ENCODE measurements at places on chromosomes 16 and 17. TPM values are rescaled to one million over a fixed set of nuclear protein-coding genes. Genes with fewer than 3 reads are reported as not detected.

DNA sequence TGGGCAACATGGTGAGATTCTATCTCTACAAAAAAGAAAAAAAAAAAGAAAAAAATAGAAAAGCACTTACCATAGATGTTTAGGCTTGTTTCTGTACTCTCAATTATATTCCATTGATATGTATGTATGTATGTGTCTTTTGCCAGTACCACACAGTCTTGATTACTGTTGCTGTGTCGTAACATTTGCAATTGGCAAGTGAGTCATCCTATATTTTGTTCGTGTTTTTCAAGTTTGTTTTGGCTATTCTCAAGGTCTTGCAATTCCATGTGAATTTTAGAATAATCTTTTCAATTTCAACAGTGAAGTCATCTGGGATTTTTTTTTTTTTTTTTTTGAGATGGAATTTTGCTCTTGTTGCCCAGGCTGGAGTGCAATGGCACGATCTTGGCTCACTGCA, 19.3 kb downstream of the SPECC1 start:
- no peaks in the 10 kb centered on the region for H3K36me3 ChIP-seq
- H3K4me1 ChIP-seq = no peaks in the 10 kb centered on the region
- DNase-seq = no peak
- no peak overlapping the region for H3K27ac ChIP-seq

- no peak overlapping the region for H3K27ac ChIP-seq
- no peaks in the 10 kb centered on the region for H3K27me3 ChIP-seq
- DNase-seq = no peak
- no peak overlapping the region for H3K4me3 ChIP-seq
- H3K36me3 ChIP-seq = no peaks in the 10 kb centered on the region
Observed at GRCh38 chr16:49745311-49745747, 110.6 kb downstream of the ZNF423 start.

The HEATR9 gene
- total RNA-seq = 0.47 TPM

The KCNH4 gene
- total RNA-seq = 0.17 TPM

GRCh38 chr17:9472094-9472493, 103.5 kb downstream of the STX8 start:
- H3K4me3 ChIP-seq = no peak overlapping the region
- H3K27me3 ChIP-seq = no peaks in the 10 kb centered on the region
- peaks cover 14% of the 10 kb centered on the region for H3K4me1 ChIP-seq
- H3K27ac ChIP-seq = no peak overlapping the region
- no peaks in the 10 kb centered on the region for H3K36me3 ChIP-seq

- peak; percentile 89 for DNase-seq
- no peak overlapping the region for H3K4me3 ChIP-seq
- peaks cover 3% of the 10 kb centered on the region for H3K36me3 ChIP-seq
- no peak overlapping the region for H3K27ac ChIP-seq
- H3K27me3 ChIP-seq = no peaks in the 10 kb centered on the region
- H3K4me1 ChIP-seq = peaks cover 3% of the 10 kb centered on the region
Observed at GRCh38 chr17:1058423-1059130, 61.6 kb downstream of the TIMM22 start.

- no peak overlapping the region for H3K27ac ChIP-seq
- H3K36me3 ChIP-seq = no peaks in the 10 kb centered on the region
- H3K4me3 ChIP-seq = no peak overlapping the region
- H3K27me3 ChIP-seq = no peaks in the 10 kb centered on the region
- H3K4me1 ChIP-seq = no peaks in the 10 kb centered on the region
- no peak for DNase-seq
Observed at GRCh38 chr17:34725725-34726124, 146.3 kb downstream of the TMEM132E start.

DNA sequence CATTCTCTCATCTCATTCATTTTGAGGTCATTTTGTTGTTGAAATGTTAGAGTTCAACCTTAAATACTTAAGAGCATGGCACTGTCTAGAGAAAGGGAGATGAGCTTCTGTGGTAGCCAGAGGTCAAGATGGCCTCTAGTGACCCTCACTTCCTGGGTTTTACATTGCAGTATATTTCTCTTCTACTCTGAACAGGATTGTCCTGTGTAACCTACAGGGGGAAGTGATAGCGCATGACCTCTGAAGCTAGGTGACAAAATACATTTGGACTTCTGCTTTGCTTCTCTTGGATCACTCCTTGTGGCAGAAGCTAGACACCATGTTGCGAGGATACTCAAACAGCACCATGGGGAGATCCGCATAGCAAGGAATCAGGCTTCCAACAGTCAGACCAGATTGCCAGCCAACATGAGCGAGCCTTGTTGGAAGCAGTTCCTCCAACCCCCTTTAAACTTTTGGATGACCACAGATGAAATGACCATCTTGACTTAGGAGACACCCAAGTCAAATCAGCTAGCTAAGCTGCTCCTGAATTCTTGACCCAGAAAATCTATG, 748.4 kb downstream of the MAF start:
- H3K27ac ChIP-seq = no peak overlapping the region
- no peaks in the 10 kb centered on the region for H3K36me3 ChIP-seq
- H3K4me1 ChIP-seq = no peaks in the 10 kb centered on the region
- H3K4me3 ChIP-seq = no peak overlapping the region
- no peak for DNase-seq
- no peaks in the 10 kb centered on the region for H3K27me3 ChIP-seq

- H3K27ac ChIP-seq = peak overlapping the region; percentile 9
- DNase-seq = peak; percentile 91
- H3K4me1 ChIP-seq = peaks cover 4% of the 10 kb centered on the region
- H3K36me3 ChIP-seq = no peaks in the 10 kb centered on the region
- no peak overlapping the region for H3K4me3 ChIP-seq
Observed at GRCh38 chr17:57671667-57672632, 73.1 kb downstream of the CCDC182 start.

The FOXN1 gene
- total RNA-seq = not detected

- peak; percentile 90 for DNase-seq
- no peaks in the 10 kb centered on the region for H3K36me3 ChIP-seq
- H3K4me1 ChIP-seq = peaks cover 100% of the 10 kb centered on the region
- H3K27me3 ChIP-seq = no peaks in the 10 kb centered on the region
- H3K27ac ChIP-seq = peak overlapping the region; percentile 97
Observed at GRCh38 chr17:77441130-77441920, 300.6 kb downstream of the SEC14L1 start.

- no peaks in the 10 kb centered on the region for H3K36me3 ChIP-seq
- no peaks in the 10 kb centered on the region for H3K27me3 ChIP-seq
- H3K27ac ChIP-seq = no peak overlapping the region
- no peak for DNase-seq
- H3K4me1 ChIP-seq = no peaks in the 10 kb centered on the region
- H3K4me3 ChIP-seq = no peak overlapping the region
Observed at GRCh38 chr17:70388326-70388725, 219.0 kb downstream of the KCNJ2 start.

The LPO gene
- not detected for total RNA-seq

- no peak overlapping the region for H3K27ac ChIP-seq
- H3K4me1 ChIP-seq = no peaks in the 10 kb centered on the region
Observed at GRCh38 chr16:74232806-74233465, 63.7 kb upstream of the PSMD7 start.

The RASD1 gene
- 19.5 TPM for total RNA-seq

The TMEM92 gene
- total RNA-seq = not detected

DNA sequence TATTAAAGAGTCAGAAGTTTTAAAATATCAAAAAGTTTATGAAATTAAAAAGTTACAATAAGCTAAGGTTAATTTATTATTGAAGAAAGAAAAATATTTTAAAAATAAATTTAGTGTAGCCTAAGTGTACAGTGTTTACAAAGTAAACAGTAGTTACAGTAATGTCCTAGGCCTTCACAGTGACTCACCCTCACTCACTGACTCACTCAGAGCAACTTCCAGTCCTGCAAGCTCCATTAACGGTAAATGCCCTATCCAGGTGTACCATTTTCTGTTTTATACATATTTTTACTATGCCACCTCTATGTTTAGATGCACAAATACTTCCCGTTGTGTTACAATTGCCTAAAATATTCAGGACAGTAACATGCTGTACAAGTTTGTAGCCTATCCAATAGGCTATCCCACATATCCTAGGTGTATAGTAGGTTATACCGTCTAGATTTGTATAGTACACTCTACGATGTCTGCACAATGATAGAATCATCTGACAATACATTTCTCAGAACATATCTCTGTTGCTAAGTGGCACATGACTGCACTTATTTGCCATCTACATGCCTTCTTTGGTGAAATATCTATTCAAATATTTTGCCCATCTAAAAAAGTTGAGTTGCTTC, 67.2 kb upstream of the WSB1 start:
- H3K4me3 ChIP-seq = no peak overlapping the region
- no peaks in the 10 kb centered on the region for H3K36me3 ChIP-seq
- H3K27ac ChIP-seq = no peak overlapping the region
- no peaks in the 10 kb centered on the region for H3K27me3 ChIP-seq
- H3K4me1 ChIP-seq = no peaks in the 10 kb centered on the region
- DNase-seq = no peak

The TBC1D3L gene
- 21.3 TPM for total RNA-seq

Measured in spleen (tissue), 13 donors.